Astrocyte of the cerebellum (primary cell): ENCODE measurements at places on chromosomes 5 and 9.

DNA sequence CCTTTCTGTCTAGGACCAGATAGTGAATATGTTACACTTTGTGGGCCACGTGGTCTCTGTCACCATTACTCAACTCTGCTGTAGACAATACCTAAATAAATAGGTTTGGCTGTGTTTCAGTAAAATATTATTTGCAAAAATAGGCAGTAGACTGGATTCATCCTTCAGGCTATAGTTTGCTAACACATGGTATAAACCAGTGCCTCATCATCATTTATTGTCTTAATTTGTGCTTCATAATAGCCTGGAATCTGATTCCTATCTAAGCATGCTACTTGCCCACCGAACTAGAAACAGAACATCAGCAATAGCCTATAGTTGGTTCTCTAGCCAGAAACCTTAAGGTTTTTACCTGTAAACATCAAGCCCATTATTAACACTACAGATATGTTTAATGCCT lies 215.6 kb downstream of the FBXL7 start:
- DNase-seq = no peak

- DNase-seq = no peak
Observed at GRCh38 chr5:177555665-177556064, 1.3 kb upstream of the FAM193B start.

GRCh38 chr5:72187388-72188075 lies 80.3 kb downstream of the MAP1B start:
- DNase-seq = no peak

DNA sequence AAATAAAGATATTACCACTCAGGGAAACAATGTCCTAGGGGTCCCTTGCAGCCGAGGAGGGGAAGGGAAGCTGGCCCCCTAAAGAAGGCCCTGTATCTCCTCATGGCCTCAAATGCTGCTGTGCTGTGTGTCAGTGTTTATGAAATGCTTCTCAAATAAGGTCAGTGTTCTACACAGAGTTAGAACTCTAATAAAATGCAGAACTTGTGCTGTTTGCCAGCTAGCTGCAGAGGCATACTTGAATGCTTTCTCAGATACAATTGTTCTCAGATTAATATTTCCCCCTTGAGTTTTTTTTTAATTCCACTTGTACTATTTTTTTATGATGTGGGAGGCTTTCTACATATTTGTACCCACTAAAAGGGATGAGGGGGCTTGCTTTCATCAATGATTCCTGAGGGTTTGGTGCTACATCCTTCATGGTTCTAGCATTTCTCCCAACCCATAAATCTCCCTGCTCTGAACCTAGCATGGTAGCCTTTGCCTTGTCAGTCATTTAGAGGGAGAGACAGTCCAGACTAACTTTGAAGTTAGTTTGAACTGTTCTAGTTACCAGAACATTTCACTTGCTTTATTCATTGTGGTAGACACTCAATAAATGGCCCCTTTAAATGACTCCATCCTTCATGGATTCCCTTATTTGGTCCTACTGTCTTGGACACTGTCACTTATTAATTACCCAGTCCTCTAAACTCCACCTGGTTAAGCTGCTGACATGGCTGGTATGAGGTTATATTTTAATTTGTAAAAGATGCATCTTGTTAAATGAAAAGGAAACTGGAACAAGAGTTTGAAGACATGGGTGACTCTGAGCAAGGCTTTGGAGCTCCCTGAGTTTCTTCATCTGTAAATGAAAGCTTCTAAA lies 12.6 kb downstream of the SLIT3 start:
- DNase-seq = no peak
